ENCODE measurements at places on chromosomes 13 and 19.

GRCh38 chr13:65915195-65915594 is 1314.9 kb downstream of the PCDH9 start:
- DNase-seq = no peak

DNA sequence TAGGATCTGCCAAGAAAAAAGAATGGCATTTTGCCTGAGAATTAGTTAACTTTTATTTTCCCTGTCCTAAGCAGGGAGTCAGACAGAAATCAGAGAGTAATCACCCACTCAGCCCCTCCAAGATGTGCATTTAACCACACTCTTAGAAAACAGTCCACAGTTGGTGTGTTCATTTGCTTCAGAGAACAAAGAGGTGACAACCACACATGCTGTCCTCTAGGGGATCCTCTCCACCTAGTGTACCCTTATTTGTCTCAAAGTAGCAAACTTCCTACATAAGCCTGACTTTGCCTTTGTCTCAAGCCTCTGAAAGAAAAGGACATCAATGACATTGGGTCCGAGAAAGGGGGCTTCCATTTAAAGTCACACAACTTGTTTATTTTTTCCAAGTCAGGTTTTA is 107.0 kb upstream of the RFC3 start:
- no peak for DNase-seq

GRCh38 chr19:18612772-18613588 is at the start of gene TMEM59L:
TMEM59L (plus strand) TSS chr19:18612870; CDS start chr19:18612959, 89 bp downstream.
- no peak for DNase-seq

- DNase-seq = no peak
Measured at GRCh38 chr13:75161804-75162203, 320.2 kb downstream of the TBC1D4 start.

GRCh38 chr13:33194820-33195692 is 90.5 kb downstream of the STARD13 start:
- DNase-seq = no peak
